Stimulated activated CD8-positive, alpha-beta memory T cell treated with anti-CD3 and anti-CD28 coated beads, Interleukin-7, amount 100 ng/mL, for 24 hours (primary cell): ENCODE measurements at places on chromosomes 11 and 22.

DNA sequence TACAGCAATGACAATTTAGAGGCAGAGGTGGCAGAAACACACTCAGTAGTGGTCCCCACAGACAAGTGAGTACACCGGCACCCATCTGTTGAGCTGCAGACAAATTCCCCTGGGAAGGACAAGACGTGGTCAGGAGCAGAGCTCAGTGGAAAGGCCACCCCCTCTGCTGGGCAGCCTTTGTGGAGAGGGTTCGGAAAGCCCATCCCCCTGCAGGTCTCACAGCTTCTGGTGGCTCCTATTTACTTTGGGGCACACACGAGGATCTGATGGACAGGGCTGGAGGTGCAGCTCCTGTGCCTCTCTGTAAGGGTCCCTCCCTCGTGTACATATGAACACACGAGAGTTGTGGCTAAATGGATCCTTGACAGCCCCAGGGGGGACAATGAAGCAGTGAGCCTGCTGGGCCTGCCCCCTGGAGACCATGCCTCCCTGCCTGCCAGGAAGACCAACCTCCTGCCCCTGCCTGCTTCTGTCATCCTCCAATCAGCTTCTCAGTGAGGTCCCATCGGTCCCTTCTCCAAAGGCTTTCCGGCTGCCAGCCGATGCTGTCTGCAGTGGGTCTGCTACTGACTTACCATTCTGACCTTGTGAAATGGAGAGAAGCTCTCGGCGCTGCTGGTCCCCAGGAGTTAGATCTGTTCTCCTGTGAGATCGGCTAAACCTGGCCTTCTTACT, 161.5 kb downstream of the CACNA1I start:
- DNase-seq = no peak

DNA sequence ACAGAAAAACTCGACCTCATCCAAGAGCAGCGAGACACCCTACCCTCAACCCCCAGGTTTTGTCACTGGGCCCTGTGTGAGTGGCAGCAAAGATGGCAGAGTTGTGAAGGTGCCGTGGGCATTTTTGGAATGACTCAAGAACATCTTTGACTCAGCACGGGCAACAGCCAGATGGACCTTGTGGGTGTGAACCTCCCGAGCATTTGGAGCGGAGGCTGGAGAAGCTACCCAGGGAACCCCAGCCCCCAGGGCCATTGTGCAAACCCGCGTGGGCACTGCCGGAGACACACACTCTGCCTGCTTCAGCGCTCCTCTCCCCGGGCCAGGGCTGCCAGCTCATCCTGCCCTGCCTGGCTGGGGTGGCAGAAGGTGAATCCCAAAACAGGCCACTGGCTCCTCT, 66.1 kb downstream of the PANX1 start:
- no peak for DNase-seq

DNA sequence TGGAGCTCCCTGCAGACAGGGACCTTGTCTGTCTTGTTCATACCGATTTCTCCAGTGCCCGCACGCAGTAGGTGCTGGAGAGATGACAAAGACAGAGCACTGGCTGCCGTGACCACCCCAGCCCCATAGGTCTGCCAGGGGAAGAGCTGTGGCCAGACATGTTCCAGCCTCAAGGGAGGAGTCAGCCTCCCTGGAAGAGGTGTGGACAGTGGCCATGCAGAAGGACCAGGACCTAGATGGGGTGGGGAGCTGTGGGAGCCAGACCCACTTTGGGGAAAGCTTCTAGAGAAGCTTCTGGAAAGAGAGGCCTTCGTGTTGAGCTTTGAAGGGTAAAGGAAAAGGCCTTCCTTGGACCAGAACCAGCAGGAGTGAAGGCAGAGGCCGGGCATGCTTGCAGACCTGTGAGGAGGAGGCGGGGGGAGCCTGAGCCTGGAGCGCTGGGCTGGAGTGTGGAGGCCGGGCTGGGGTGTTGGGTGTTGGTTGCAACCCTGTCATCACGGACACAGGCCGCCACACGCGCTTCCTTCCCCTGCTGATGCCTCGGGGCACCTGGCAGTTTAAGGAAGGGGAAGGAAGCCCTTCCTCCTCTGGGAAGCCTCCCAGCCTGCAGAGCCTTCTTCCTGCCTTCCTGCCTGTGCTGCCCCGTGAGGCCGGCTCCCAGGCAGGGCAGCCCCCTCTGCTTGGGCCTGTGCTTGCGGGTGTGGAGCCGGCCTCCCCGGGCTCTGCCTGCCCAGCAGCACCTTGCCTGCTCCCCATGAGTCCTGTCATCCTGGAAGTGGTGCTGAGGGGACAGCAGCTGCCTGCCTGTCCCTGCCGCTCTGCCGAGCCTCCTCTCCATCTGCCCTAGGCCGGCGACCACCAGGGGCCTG, 12.3 kb downstream of the RELT start:
- DNase-seq = no peak

- no peak for DNase-seq
These were observed 33.2 kb upstream of the GAB2 start for GRCh38 chr11:78450866-78451265.
